IPS DF 6.9 (cell line): ENCODE measurements at places on chromosomes 12 and 14.

DNA sequence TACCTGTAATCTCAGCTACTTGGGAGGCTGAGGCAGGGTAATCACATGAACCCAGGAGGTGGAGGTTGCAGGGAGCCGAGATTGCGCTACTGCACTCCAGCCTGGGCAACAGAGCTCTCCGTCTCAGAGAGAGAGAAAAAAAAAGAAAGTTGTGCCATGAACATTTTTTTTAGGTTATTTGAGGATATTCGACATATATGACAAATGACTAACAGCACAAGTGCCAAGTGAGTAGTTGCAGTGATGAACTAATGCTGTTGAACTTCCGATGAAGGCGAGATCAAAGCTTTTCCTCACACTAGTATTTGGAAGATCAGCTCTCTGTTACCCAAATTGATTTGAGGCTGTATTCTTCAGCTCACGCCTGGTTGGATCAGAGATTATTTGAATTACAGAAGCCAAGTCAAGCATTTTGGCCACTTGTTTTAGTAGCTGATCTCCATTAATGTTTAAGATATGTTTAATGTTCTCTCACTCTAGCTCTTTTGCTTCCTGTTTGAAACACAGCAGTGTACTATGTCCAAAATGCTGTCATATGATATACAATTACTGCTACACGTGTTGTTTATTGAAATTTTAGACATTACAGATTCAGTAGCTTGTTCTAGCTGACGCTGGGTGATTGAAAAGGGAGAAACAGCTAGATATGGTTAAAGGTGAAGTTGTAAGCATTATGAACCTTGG, 43.4 kb downstream of the WDR20 start:
- no peak for DNase-seq

DNA sequence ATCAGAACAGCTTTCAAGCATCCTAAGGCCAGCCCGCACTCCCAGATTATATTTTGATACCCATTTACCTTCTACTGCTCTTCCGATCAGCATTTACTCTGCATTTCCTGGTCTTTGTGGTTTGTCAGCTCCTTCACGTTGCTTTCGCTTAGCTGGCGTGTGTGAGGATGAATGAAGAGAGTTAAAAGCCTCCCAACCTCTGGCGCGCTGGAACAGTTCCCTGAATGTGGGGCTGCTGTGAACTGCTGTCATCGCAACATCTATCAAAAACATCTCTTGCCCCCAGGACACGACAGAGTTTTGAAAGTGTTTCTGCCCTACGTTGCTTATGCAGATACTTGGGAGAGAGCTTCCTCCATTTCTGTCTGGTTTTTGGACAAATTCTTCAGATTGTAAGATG, 129.2 kb downstream of the KCNA5 start:
- DNase-seq = no peak

DNA sequence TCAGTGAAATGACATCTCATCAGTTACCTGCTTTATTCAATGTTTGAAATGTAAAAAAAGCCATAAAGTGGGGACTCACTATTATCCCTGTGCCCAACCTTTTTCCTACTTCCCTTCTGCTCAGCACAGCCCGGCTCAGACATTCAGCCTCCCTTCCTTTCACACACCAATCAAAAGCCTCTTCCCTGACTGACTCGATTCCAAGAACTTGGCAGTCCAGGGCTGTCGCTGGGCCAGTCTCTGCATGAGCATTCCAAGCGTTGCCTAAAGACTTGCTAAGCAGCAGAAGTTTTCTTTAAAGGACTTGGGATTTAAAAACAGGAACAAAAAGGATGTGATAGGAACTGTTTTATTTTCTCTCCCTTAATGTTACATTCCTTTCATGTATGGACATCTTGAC, 22.7 kb downstream of the ITPR2 start:
- DNase-seq = no peak

DNA sequence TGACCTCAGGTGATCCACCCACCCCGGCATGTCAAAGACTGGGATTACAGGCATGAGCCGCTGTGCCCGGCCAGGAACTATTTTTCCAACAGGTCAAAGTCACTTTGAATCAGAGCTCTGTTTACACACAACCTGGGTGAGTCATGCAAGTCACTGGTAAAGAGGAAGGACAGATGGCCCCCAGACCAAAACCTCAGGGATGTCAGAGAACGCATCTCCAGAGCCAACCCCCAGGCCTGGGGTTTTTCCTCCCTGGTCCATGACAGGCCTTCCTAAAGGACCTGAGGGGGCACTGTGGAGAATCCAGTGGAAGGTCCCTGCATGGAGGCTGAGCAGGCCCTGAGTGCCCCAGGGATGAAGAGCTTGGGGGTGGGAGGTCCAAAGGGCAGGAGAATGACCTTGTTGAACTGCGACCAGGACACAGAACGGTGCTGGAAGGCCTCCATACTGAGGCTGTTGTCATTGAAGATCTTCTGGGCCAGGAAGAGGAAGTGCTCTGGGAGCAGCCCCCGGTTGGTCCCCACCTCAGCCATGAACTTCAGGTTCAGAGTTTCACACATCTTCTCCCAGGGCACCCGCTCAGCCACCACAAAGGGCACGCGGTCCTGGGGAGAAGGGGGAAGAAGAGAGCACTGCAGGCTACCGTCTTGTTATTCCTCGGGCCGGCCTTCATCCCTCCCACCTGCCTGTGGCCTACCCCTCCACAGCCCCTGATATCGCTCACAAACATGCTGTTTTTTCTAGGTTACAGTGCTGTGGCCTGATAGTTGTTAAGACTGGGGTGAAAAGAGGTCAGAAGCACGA, 9.1 kb downstream of the STAT6 start:
- no peak for DNase-seq

- DNase-seq = no peak
Measured at GRCh38 chr12:12903642-12904609, 12.6 kb downstream of the GPRC5A start.

DNA sequence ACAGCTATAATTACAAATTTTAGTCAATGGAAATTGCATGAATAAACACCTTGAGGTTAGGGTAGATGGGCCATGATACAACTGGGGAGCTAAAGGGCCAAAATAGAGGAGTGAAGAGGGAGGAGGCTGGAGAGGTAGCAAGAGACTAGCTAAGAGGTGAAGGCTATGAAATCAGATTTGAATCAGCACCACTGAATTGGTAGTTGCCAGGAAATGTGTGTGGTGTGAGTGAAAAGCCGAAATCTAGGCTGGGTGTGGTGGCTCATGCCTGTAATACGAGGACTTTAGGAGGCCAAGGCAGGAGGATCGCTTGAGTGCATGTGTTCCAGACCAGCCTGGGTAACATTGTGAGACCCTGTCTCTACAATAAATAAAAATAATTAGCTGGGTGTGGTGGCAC, 22.7 kb downstream of the YY1 start:
- DNase-seq = no peak

DNA sequence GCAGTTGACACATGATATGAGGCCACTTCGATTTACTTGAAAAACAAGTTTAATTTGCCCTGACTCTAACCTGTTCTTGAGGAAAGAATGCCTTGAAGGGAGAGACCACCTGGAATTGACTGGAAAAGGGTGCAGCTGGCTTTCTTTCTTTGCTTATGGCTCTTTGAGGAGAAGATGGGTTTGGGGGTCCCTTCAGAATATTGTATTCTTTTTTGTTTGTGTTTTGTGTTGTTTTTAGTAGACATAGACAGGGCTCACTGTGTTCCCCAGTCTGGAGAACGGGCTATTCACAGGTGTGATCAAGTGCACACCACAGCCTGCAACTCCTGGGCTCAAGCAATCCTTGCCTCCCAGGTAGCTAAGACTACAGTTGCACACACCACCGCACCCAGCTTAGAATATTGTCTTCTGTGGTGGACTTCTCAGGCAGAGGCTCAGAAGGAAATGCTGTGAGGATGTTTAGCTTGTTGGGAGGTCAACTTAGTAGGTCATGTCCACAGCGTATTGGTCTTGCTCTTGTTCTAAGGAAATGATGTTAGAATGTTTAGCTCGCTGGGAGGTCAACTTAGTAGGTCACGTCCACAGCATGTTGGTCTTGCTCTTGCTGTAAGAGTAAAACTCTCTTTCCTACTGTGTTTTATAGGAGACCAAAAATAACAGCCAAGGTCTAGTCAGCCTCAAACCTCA, 1.5 kb upstream of the NRL start:
- DNase-seq = no peak
